ENCODE measurements at places on chromosomes 2 and 18.

GRCh38 chr18:2982452-2983269 lies 30.3 kb downstream of the LPIN2 start:
- no peak for DNase-seq

GRCh38 chr2:54768772-54769428 lies 45.4 kb downstream of the EML6 start:
- no peak for DNase-seq

DNA sequence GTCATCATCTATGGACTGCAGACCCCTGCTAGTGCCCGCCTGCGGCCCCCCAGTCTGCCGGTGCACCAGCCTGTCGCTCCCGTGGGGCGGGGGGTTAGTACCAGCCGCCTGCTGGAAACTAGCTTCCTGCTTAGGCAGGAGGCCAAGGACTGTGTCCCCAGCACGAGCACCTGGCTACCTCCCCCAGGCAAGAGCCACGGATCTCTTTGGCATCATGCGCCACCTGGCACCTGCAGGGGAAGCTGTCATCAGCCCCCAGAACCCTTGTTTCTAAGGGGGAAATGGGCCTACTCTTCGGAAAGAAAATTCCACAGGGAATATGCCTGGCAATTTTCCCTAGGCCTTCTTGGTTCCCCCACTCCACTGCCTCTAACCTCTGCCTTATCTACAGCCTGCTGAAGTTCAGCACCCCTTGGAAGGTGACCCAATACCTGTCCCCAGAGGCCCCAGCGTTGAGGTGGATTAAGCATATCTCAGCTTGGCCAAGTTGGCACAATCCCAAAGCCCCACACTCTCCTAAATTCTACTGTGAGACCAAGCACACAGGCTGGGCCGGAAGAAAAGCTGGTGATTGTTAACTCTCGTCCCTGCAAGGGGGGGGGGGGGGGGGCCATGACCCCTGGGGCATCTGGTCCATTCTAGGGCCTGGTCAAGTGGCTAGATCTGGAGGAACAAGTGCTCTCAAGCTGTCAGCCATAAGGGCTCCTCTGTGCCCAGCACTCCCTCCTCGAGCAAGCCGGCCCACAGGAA lies 62.0 kb upstream of the POMC start:
- DNase-seq, result no peak

DNA sequence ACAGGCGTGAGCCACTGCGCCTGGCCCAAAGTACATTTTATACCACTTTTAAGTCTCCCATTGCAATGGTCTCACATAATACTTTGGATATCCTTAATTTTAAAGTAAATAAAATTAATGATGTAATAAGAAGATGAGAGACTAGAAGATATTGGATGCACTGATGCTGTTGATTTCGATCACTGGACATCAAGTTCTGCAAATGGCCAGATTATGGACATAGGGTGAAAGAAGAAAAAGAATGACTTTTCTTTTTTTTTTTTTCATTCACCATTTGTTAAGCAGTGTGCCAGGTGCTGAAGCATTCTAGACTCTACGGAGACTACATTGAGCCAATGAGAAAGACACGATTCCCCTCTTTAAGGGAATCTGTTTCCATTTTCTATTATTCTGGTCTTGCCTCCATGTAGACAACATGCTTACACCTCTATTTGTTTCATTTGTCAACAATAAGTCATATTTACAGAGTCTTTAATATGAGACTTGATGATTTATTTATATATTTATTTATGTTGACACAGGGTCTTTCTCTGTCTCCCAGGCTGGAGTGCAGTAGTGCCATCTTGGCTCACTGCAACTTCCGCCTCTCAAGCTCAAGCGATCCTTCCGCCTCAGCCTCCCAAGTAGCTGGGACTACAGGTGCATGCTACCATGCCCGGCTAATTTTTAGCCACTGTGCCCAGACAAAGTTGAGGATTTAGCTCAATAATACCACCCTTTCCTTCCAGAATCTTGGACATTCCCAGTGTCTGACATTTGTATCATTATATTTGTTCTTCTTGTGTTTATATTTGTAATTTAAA lies 23.7 kb downstream of the FN1 start:
- no peak for DNase-seq

GRCh38 chr18:3611313-3612090 lies 161.5 kb downstream of the TGIF1 start:
- no peak for DNase-seq

DNA sequence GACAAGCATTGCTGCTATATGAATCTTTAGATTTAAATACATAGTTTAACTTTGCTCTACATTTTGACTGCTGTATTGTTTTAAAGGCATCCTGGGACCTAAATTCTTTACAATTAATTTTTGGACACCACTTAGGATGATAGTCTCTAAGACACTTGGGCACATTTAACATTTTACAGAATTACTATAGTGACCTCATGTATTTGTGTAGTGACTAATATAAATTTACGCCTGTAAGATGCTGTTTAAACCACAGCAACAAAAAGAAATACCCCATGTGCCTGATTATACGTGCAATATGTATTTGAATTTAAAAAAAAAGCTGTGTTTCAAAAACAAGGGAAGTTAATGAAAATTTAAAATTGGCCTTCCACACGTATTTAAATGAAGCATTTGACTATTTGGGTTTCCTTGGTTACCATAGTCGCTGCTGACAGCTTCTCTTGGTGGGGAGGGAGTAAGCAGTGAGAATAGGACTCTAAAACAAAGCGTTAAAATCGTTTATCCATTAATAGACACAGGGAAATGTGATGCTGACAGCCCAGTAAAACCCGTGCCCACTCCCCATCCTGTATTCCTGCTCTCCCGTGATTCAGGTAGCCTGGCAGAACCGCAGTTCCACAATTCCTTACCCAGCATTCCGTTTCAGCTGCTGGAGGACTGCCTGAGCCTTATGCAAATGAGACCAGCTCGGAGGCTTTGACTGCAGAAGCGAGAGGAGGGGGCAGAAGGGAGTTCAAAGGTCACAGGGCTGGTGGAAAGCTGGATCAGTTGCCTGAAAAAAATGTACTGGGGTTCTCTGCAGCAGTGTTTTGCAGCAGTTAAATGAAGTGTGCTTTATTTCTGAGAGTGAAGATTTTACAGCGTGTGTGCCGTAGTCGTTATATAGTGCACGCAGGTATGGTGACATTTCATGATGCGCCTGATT lies 104.3 kb downstream of the CSRNP3 start:
- no peak for DNase-seq

DNA sequence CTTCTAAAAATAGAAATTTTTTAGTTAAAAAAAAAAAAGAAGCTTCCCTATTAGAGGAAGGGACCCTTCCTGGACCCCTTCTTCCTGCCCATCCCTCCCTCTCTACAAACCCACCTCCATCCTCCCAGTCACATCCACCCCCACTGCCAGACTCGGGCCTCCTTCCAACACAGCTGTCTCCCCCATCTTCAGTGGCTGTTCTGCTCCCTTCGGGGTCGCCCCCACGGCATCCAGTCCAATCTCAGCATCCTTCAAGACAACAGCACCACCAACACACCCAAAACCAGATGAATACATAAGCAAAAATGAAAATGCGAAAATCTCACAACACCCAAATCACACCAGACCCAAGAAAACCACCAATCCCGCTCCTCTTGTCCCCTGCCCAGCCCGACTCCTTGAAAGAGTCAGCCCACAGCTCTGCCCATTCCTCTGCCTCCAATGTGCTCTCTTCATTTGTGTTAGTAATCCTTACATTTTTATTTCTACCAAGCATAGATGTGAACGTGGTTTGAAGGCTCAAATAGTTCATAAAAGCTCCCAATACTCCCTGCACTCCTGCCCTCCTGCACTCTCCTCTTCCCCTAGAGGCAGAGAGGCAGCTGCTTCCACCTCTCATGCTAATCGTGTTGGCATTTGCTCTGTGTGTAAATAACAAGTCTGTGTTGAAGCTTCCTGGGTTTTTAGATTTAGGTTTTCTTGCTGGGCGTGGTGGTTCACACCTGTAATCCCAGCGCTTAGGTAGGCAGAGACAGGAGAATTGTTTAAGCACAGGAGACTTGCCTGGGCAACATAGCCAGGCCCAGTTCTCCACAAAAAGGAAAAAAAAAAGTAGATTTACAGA lies 37.0 kb downstream of the MAL start:
- no peak for DNase-seq

DNA sequence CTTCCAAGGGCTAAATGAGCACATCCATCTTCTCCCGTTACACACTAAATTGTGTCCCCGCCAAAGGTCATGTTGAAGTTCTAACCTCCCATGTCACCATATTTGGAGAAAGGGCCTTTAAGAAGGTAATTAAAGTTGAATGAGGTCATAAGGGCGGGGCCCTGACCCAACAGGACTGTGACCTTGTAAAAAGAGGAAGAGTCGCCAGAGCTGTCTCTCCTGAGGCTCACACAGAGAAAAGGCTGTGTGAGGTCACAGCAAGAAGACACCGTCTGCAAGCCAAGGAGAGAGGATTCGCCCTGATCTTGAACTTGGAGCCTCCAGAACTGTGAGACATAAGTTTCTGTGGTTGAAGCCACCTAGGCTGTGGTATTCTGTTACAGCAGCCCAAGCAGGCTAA lies 24.1 kb downstream of the TRABD2A start:
- DNase-seq, result no peak

DNA sequence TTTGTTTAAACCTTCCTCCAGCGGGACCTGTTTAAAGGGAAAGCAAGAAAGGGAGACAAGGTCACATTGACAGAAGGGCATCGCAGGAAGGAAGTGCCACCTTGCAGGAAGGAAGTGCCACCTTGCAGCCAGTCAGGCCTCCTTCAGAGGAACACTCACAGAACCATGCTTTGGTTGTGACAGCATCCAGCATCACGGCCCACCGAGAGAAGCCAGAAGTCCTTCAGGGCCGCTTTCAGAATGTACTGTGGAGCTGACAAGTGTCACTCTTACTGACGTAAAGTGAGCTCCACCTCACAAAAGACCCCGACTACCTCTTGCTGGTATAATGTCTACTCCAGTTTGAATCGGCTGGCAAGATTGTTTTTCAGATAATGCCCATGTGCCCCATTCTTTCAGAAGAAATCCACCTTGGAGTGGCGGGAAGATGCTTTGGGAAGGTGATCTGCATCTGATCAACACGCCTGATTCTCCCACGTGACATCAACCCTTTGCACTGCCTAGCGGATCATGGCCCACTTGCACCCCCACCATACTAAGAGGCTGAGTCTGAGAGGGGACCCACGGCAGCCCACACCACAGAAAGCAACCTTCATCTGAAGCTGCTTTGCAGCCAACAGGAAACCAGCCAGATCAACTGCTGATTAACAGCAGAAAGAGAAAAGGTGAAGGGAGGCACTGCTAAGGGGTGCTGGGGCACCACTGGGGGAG lies 99.8 kb downstream of the UXS1 start:
- no peak for DNase-seq

GRCh38 chr2:168565512-168565911 lies 109.4 kb downstream of the CERS6 start:
- DNase-seq, result no peak

Measured in stimulated activated CD8-positive, alpha-beta memory T cell treated with anti-CD3 and anti-CD28 coated beads, Interleukin-4, amount 100 ng/mL, for 4 hours (primary cell).